Fibroblast of skin of scalp (primary cell): ENCODE measurements at places on chromosomes 3 and 15.

DNA sequence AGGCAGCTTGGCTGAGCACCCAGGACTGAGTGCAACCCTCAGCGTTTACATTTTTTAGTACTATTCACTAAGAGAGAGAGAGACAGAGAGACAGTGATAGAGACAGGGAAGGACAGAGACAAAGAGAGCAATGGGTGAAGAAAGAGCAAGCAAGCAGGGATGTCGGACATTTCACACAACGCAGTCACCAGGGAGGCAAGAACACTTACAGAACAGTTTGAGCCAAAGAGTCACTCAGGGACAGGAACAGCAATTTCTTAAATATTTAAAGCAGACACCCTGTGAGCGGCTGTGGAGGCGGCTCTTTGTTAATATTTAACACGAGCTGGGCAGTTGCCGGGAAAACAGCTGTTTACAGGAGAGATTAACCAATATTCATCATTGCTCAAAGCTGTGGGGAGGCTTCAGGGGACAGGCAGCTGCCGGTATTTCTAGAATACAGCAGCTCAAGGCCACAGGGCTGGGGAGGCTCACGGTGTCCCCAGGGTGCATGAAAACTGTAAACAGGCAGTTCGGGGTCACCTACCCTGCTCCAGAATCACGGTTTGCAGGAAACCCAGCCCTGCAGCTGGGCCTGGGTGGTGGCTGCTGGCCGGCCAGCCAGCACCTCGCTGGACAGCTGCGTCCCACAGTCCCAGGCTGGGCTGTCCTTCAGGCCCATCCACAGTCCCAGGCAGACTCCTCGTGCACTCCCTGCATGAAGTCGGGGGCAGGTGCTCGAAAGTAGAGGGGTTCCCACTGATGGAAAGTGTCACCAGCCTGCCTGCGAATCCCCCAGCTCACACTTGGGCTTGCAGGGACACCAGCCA lies 38.8 kb upstream of the PCSK6 start:
- no peak for DNase-seq

- DNase-seq: no peak
Observed at GRCh38 chr3:52126500-52126899, 27.7 kb downstream of the POC1A start.

GRCh38 chr15:29593111-29593510 lies 229.2 kb downstream of the TJP1 start:
- no peak for DNase-seq

GRCh38 chr3:70856414-70857162 lies 544.1 kb upstream of the MDFIC2 start:
- peak; percentile 93 for DNase-seq

DNA sequence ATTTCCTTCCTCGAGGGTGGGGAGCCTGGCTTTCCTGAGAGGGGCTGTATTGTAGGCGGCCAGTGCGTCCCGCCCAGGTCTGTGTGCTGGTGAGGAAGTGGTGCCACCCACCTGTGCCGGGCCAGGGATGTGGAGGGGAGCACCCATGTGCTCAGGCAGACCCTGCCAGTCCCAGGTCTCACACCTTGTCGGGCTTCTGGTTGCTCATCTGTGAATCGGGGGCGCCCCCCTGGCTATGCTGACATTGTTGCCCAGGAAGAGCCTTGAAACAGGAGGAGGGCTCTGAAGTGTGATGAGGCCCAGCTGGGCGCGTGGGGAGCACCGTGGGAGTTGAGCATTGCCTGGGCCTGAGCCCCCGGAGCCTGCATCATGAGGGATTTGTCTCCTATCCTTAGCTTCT lies 4.8 kb downstream of the FBLN2 start:
- no peak for DNase-seq

GRCh38 chr3:16587681-16588060 lies 17.6 kb downstream of the DAZL start:
- DNase-seq: peak; percentile 58

DNA sequence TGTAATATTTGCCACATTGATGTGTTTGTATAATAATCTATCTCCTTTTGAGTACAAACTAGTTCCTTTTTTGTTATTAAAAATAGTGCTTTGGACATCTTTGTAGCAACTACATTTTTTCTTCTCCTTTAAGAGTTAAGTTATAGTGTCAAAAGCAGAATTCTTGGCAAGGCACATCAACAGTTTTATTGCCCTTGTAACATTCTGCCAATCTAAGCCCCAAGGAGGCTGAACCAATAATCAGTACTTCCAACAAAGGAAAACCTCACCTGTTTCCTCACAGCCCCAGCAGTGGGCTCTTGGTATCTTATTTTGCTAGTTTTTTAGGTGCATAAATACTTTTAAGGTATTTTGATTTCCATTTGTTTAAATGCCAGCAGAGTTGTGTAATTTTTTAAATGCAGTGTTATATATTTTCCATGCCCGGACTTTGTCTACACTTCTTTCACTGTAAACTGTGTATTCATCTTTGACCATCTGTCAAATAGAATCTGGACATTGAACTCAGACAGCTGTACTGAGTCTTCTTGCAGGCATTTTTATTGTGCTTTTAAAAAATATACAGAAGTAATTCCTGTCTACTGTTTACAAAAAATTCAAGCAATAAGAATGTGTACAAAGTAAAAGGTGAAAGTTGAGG lies 101.0 kb downstream of the MYLK start:
- DNase-seq: no peak

DNA sequence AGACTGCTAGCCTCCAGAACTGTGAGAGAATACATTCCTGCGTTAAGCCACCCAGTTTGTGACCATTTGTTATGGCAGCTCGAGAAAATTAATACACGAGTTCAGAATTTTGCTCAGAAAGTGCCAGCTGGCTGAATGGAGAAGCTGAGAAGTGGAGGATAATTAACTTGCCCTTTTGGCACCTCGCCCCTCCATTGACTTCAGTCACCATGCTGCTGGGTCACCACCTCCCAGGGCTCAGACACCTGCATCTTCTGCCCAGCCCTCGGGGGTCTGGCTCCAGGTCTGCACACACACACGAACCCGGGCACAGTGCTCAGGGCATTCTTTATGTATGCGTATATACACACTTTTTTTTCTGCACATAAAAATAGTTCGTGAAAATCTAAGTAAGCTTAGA lies 32.0 kb downstream of the AMOTL2 start:
- DNase-seq: no peak

DNA sequence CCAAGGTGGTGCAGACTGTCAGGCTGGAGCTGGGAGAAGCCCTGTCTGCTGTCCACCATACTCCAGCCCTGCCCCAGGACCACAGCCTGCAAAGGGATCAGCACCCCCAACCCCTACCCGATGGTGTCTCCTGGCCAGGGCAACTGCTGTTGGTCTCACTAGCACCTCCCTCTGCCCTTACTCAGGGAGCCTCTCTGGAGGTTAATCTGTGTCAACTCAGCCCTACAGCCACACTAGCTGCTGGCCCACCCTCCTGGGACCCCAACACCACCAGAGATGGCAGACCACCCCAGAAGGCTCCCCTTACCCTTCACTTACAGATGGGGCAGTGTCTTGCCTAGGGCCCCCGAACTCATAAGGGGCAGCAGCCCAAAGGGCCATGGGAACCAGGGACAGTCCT lies 65.2 kb downstream of the TLE3 start:
- no peak for DNase-seq

GRCh38 chr15:100049483-100049882 lies 292.3 kb downstream of the ADAMTS17 start:
- DNase-seq: no peak

DNA sequence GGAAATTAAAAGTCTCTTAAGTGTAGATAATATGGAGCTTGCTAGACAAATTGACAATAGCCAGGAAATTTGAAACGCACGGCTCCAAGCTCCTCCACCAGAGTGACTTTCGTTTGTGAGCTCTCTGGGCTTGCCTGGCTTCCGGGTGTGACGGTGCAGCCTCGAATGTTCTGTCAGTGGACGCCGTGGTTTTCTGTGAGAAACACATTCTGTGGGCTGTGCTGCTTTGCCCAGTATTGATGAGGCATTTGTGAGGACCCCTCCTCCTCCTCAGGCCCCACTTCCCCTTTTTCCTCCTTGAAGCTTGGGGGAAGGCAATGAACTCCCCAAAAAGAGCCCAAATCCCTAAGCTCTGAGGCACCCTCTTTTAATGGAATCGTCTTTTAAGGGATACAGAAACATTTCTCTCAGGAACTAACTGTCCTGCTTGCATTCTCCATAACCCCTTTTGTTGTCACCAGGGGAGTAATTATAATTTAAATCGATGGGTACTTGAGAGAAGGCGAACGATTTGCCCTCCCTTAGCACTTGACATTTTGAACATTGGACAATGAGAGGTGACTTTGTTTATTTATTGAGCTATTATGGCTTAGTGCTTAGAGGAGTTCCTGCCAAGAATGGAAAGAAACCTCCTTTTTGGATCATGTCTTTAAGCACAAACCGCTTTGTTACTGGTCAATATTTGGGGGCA lies 40.8 kb downstream of the POLR2M start:
- peak; percentile 27 for DNase-seq

GRCh38 chr15:28900892-28901586 lies 15.3 kb downstream of the APBA2 start:
- DNase-seq: no peak

GRCh38 chr3:55651011-55651410 lies 163.9 kb upstream of the WNT5A start:
- DNase-seq: no peak

- no peak for DNase-seq
Observed at GRCh38 chr3:108221393-108221792, 831 bp downstream of the IFT57 start.

DNA sequence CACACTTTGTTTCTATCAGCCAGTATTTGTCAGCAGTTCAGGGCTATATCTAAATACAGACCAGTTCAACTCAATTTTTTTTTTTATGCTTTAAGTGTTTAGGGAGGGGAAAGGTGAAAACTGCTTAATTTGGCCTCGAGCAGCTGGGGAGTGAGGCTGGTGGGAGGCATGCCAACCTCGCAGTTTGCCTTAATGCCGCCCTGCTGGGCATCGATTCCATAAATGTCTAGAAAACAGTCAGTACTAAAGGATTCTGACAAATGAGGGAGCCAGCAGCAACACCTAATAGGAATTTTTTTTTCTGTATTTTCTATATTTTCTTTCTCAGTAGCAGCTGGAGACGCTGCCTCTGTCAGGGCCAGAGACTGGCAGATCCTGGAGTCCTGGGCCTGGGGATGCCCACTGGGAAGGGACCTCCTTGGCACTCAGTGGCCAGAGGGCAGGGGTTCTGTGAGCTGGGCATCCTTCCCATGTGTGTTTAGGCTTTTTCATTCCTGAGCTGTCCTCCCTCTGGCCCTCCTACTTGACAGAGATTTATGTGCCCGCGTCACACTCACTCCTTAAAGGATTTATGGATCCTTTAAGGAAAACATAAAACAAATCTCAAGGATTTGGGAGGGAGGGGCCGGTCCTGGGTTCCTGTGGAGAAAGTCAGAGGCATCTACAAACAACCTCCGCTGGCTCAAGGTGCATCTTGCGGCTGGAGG lies 117.8 kb downstream of the WNT5A start:
- no peak for DNase-seq
